ENCODE measurements at places on chromosomes 4 and X. TPM values are rescaled to one million over a fixed set of nuclear protein-coding genes. Genes with fewer than 3 reads are reported as not detected.

LRCH2 gene
- polyA plus RNA-seq = 2.3 TPM

OTUD6A gene
- not detected for polyA plus RNA-seq

GAGE12H gene
- polyA plus RNA-seq = not detected

EBP gene
- polyA plus RNA-seq = 30.2 TPM

RLIM gene
- polyA plus RNA-seq = 7.5 TPM

IRAK1 gene
- 66.1 TPM for polyA plus RNA-seq

BTK gene
- polyA plus RNA-seq = not detected

DNA sequence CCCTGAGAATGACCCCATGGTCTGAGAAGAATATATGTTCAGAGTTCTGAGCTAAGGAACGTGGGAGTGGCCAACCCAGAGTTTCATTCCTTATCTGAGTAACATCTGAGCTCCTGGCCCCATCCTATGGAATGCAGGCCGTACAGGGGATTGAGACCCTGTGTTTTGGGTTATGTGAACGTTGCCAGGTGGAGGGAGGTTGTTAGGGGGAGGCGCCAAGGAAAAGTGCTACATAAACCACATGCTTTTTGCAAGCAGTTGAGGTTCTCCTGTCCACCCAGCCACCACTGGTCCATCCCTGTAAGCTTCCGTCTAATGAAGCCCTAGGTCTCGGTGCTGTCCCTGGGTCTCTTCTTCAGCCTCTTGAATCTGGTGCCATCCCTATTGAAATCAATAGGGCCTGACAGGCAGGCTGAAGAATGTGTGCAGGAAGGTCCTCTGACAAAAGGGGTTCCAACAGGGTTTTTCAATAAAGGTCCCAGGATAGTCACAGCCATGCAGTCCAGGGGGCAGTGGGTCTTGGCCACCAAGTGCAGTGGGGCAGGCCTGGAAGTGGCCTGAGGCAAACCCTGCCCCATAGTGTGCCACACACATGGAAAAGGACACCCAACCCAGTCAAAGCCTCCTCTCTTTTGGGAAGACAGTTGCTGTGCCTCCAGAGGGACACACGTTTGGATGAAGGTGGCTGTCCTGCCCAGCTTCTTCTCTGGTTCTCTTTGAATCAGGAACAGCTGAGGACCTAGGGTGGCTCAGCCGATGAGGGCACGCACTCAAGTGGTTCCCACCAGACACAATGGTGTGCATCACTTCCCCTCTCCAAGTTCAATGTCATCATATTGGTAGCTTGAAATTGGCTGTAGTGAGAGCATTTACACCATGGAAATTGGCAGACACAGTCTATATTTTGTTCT lies 53.5 kb downstream of the HTRA3 start:
- no peak overlapping the region for H3K27ac ChIP-seq
- no peaks in the 10 kb centered on the region for H3K36me3 ChIP-seq
- no peak overlapping the region for H3K4me3 ChIP-seq
- no peaks in the 10 kb centered on the region for H3K27me3 ChIP-seq

GRCh38 chrX:20325786-20326388 lies 59.2 kb upstream of the RPS6KA3 start:
- no peak overlapping the region for H3K4me3 ChIP-seq
- H3K27me3 ChIP-seq = no peaks in the 10 kb centered on the region
- H3K4me1 ChIP-seq = no peaks in the 10 kb centered on the region
- no peak for DNase-seq
- H3K27ac ChIP-seq = no peak overlapping the region
- no peaks in the 10 kb centered on the region for H3K36me3 ChIP-seq

- no peak overlapping the region for H3K27ac ChIP-seq
- no peaks in the 10 kb centered on the region for H3K27me3 ChIP-seq
- peaks cover 12% of the 10 kb centered on the region for H3K4me1 ChIP-seq
- no peak overlapping the region for H3K4me3 ChIP-seq
Observed at GRCh38 chr4:6917461-6918271, 8.0 kb downstream of the TBC1D14 start.

- no peak within 1 kb of the TSS for H3K27ac ChIP-seq
- H3K27me3 ChIP-seq = no peaks in the 10 kb centered on the region
- H3K36me3 ChIP-seq = no peaks in the 10 kb centered on the region
- DNase-seq = peak; percentile 84
- H3K4me3 ChIP-seq = peak within 1 kb of the TSS; percentile 57
Observed at GRCh38 chr4:25862411-25863346, at the start of gene SEL1L3. SEL1L3 (minus strand) TSS chr4:25862988; CDS start chr4:25862836, 152 bp downstream.

DNA sequence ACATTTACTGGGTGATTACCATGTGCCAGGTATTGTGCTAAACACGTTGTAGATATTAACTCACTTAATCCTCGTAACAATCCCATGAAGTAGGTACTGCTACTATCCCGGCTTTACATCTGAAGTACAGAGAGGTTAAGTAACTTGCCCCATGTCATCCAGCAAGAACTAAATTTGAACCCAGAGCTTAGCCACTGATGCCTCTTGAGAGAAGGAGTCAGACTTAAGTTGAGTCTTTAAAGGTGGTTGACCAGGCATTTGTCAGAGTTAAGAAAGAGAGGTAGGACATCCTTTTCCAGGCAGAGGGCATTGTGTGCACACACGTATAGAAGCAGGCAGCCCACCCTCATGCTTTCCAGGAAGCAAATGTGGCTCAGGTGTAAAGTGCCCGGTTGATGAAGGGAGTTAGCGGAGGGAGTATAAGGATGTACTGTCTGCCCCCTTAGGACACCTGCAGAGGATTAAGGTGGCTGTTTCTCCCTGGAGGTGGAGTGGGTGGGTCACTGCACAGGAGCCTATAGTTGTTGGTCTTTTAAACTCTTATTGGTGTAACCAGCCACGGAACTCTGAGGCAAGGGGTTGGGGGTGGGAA lies 335 bp upstream of the CD38 start:
- H3K27me3 ChIP-seq = peaks cover 21% of the 10 kb centered on the region
- no peak overlapping the region for H3K27ac ChIP-seq
- no peaks in the 10 kb centered on the region for H3K4me1 ChIP-seq

GRCh38 chr4:98606894-98607293 lies 51.5 kb downstream of the TSPAN5 start:
- H3K4me1 ChIP-seq = peaks cover 10% of the 10 kb centered on the region
- H3K27ac ChIP-seq = no peak overlapping the region
- H3K4me3 ChIP-seq = no peak overlapping the region
- no peaks in the 10 kb centered on the region for H3K27me3 ChIP-seq
- no peaks in the 10 kb centered on the region for H3K36me3 ChIP-seq

DNA sequence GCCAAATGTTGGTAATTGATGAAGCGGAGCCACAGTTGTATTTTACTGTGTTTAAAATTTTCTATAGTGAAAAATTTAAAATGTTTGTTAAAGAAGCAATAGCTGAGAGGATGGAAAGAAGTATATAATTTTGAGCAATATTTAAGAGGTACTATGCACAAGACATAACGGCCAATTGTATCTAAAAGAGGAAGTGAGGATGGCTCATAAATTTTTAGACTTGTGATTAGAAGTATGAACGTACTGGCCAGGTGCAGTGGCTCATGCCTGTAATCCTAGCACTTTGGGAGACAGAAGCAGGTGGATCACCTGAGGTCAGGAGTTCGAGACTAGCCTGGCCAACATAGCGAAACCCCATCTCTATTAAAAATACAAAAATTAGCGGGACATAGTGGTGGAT lies 12.7 kb upstream of the HHIP start:
- H3K36me3 ChIP-seq = no peaks in the 10 kb centered on the region
- no peak overlapping the region for H3K4me3 ChIP-seq
- H3K27me3 ChIP-seq = no peaks in the 10 kb centered on the region
- H3K27ac ChIP-seq = no peak overlapping the region
- H3K4me1 ChIP-seq = no peaks in the 10 kb centered on the region

GRCh38 chrX:36334572-36334971 lies 415.0 kb downstream of the CFAP47 start:
- no peak for DNase-seq
- no peaks in the 10 kb centered on the region for H3K36me3 ChIP-seq
- no peak overlapping the region for H3K4me3 ChIP-seq
- H3K27me3 ChIP-seq = no peaks in the 10 kb centered on the region
- H3K27ac ChIP-seq = no peak overlapping the region

DNA sequence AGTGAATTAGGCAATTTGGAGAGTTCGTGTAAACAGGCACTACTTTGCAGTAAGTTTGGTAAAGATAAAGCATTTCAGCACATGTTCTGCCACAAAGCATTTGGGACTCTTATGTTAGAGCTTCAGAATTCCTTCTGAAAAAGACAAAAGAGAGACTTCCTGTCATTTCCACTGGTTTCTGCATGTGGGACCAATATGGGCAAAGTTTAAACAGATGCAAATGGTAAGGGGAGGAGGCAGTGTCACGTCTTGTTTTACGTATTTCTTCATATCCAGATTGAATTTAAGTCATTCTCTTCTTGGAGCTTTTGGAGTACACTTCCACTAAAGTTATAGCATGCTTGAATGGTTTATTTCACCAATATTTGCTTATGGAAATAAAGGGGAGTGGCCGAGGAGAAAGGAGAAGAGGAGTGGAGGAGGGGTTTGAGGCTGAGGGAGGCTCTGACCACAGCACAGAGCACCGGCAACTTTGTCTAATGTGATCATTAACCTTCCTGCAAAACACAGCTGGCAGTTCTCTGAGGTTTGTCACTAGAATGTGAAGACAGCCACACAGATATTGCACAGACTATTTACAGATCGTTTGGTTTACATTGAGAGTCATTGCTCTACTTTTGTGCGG lies at the start of gene APELA:
Gene APELA, plus strand, starts transcription at position 479 of the 625 bp plus-strand sequence. CDS start 154 bp downstream, outside the sequence.
- H3K27ac ChIP-seq = no peak within 1 kb of the TSS
- no peaks in the 10 kb centered on the region for H3K27me3 ChIP-seq
- no peak for DNase-seq
- H3K4me3 ChIP-seq = no peak within 1 kb of the TSS
- H3K36me3 ChIP-seq = no peaks in the 10 kb centered on the region
- H3K4me1 ChIP-seq = no peaks in the 10 kb centered on the region

GRCh38 chr4:47669946-47670345 lies 167.9 kb downstream of the CORIN start:
- H3K36me3 ChIP-seq = no peaks in the 10 kb centered on the region
- no peaks in the 10 kb centered on the region for H3K27me3 ChIP-seq
- H3K4me1 ChIP-seq = no peaks in the 10 kb centered on the region
- DNase-seq = no peak
- H3K4me3 ChIP-seq = no peak overlapping the region

- peaks cover 71% of the 10 kb centered on the region for H3K36me3 ChIP-seq
- DNase-seq = no peak
- H3K27me3 ChIP-seq = no peaks in the 10 kb centered on the region
- H3K4me3 ChIP-seq = no peak overlapping the region
Observed at GRCh38 chr4:118783887-118784286, 52.0 kb downstream of the SEC24D start.

GRCh38 chrX:102185967-102186720 lies 29.0 kb upstream of the TCP11X1 start:
- no peaks in the 10 kb centered on the region for H3K36me3 ChIP-seq
- no peak overlapping the region for H3K27ac ChIP-seq
- no peaks in the 10 kb centered on the region for H3K27me3 ChIP-seq
- DNase-seq = no peak
